ENCODE measurements at places on chromosomes 2 and 18.

DNA sequence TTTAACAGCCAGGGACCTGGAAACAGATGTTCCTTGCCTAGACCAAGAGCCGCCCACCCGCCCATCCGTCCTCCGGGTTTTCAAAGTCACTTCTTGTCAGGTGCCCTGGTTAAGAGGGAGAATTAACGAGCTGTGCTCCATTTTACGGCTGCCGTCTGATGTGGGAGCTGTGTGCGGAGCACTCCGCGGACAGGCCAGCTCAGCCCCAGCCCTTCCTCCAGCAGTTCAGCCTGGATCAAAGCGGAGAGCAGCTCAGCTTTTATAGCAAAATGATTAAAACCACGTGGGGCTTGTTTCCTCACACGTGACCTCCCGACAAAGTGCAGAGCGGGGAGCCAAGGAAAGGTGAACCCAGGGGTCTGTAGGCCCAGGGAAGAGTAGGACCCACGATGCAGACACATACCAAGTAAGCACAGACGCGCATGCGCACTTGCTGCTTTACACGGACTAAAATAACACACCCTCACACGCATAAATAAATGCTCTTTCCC, 46.1 kb upstream of the PKDCC start:
- DNase-seq, result no peak

GRCh38 chr18:57154191-57154830, 7.4 kb downstream of the BOD1L2 start:
- no peak for DNase-seq

- no peak for DNase-seq
Measured at GRCh38 chr2:176477336-176477735, 208.1 kb downstream of the MTX2 start.

DNA sequence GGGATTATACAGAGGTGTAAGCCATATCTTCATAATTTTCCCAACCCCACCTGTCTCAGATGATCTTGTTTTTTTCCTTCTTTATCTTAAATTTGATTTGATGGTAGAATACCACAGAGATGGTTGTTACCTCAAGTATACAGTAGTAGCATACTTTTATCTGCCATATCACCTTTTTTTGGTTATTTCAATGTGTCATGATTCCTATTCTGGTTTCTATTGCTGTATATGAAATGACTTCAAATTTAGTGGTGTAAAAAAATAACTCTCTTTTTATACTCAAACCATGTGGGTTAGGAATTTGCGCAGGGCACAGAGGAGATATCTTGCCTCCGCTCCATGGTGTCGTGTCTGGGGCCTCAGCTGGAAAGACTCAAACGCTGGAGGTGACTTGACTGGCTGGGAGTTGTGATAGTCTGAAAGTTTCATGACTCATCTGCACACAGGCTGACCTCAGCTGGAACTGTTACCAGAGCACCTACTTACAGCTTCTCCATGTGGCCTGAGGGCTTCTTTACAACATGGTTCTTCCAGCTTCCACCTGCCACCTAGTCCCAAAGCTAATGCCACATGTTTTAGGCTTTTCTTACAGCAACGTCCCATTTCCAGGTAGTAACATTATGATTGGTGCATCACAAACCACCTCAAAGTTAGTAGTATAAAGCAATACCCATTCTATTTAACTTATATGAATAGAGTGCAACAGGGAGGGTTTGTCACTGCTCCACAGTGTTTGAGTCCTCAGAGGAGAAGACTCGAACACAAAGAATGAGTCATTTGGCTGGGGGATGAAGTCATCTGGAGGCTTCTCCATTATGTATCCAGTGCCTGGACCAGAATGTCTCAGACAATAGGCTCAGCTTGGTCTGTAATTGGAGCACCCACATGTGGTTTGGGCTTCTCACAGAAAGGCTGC, 82.3 kb upstream of the XPO1 start:
- no peak for DNase-seq

DNA sequence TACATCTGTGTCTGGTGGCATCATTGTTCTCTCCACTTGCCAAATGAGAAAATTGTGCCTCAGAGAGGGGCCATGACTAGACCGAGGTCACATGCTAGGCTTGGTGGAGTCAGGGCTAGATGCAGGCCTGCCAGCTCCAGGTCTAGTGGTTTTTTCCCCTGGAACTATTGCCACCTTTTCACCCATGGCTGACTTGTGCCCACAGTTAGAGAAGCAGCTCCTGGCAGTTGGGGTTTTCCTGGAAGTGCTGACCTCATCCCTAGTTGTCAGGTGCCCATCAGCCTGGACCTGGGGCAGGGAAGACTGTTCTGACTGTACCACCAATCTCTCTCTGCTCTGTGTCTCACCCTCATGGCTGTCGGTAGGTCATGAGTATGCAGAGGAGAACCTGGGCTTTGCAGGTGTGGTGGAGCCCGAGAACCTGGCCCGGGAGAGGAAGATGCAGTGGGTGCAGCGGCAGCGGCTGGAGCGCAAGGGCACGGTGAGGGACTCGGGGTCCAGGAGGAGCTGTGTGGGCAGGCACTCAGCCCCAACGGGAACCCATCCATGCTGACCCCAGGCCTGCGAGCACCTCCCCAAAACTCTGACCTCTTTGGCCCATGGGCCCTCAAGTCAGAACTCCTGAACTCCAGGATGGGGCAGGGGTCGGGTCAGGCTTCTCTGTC, 12.4 kb upstream of the CATIP start:
- no peak for DNase-seq

GRCh38 chr18:78912336-78912735, 67.3 kb upstream of the SALL3 start:
- peak; percentile 4 for DNase-seq

DNA sequence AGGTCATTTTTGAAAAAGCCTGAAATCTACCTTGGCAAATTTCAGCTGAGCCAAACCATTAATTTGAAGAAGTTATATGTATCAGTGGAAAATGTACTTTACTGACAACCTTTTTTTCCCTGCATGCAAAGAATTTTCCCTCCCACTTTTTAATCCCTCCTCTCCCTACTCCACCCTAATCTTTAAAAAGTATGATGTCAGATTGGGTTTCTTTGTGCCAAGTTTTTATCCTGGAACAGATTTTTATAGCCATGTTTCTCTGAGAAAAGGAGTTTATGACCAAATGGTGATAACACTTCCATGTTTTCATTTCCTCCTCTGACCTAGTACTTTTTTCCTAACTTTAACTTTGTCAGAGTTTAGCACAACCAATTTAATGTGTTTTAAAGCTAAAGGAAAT, 250.3 kb upstream of the FOSL2 start:
- DNase-seq, result no peak

GRCh38 chr18:60134806-60135205, 235.0 kb downstream of the PMAIP1 start:
- no peak for DNase-seq

GRCh38 chr18:37710726-37711125, 145.1 kb upstream of the CELF4 start:
- no peak for DNase-seq

DNA sequence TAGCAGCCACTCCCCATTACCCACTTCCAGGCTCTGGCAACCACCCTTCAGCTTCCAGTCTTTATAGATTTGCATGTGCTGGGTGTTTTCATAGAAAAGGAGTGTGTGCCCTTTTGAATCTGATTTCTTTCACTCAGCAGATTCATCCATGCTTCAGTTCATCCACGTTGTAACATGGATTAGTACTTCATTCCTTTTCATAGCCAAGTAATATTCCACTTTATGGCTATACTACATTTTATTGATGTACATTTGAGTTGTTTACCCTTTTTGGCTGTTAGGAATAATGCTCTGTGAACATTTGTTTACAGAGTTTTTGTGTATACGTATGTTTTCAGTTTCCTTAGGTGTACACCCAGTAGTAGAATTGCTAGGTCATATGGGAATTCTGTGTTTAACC, 205.5 kb upstream of the RAB12 start:
- DNase-seq, result no peak

- DNase-seq, result no peak
Measured at GRCh38 chr2:239053801-239054503, 206.1 kb downstream of the TWIST2 start.

GRCh38 chr2:221896505-221897151, 324.5 kb upstream of the EPHA4 start:
- no peak for DNase-seq

DNA sequence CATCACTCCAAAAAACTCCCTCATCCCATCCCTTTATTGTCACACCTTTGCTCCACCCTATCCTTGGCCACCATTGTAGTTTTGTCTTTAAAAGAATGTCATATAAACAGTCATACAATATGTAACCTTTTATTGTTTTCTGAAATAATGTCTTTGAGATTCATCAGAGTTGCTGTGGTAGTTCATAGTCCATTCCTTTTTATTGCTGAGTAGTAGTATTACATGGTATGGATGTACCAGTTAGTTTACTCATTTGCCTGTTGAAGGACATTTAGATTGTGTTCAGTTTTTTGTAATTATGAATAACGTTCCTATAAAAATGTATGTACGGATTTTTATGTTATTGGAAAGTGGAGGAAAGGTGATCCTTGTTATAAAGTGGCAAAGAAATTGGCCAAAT, 171.8 kb upstream of the GCFC2 start:
- DNase-seq, result no peak

GRCh38 chr2:45232818-45233217, 223.6 kb upstream of the SIX2 start:
- no peak for DNase-seq

DNA sequence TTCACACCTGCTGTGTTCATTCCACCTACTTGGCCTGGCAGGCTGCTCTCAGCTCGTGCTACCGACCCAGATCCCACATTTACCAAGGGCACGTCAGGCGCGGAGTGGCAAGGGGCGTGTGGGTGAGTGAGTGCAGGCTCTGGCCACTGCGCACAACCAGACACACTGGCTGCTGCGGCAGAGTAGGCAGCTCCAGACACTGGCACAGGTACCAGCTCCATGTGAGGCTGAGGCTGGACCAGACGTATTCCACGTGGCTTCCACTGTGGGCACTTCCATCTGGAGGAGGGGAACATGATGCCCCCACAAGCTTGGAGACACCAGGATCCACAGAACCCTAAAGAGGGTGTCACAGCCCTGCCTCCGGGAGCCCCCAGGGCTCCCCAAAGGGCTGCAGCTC, 74.6 kb upstream of the ZNF804A start:
- DNase-seq, result no peak

GRCh38 chr2:214542866-214543265, 132.0 kb downstream of the VWC2L start:
- no peak for DNase-seq

DNA sequence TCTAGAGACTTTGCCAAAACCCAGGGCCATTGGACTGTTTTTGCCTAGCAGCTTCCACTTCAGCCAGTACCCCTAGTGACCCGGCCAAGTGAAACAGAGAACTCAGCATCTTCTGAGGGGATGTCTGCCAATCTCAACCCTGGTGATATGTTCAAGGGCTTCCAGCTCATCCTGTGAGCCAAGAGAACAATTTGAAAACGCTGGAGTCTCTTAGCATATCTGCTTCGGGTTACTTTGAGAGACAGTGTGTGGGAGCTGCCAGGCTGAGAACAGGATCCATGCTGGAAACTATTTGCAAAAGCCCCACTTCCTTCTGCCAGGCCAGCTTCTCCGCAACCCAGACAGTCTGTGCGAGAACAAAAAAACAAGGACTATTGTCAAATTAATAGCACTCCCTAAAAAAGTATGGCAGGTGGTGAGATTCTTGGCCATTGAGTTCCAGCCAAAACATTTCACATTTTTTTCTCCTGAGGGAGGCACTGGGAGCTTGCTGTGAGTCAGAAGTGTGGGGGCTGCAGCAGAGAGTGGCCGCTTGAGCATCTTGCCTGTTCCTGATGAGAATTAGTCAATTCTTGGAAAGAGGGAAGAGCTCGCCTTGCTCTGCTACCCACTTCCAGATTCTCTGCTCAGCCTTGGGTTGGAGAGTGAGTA, 395.6 kb upstream of the TRIB2 start:
- DNase-seq, result no peak

DNA sequence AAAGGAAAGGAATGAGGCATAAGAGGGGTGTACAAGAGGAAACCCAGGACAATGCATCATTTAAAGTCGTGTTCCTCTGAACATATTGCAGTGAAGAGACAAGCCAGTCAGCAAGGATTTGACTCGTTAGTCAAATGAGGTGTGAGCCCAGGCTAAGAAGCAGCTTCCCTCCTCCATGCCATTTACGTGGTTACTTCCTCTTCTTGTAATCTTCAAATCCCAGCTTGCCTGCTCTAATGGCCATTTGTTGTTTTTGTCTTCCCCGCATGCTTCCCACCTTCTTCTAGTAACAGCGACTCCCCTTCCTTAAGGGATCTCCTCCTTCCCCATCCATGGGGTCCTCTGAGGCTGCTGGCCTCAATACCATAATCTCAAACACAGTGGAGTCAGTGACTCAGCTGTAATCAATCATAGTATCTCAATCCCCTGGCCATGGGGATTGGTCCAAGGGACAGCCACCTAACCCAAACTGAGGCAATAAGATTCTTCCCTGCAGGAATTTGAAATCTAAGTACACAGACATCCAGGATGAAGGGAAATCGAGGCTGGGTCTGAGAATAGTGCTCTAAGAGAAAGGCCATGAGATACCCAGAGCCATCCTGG, 37.6 kb downstream of the SLC14A1 start:
- no peak for DNase-seq

DNA sequence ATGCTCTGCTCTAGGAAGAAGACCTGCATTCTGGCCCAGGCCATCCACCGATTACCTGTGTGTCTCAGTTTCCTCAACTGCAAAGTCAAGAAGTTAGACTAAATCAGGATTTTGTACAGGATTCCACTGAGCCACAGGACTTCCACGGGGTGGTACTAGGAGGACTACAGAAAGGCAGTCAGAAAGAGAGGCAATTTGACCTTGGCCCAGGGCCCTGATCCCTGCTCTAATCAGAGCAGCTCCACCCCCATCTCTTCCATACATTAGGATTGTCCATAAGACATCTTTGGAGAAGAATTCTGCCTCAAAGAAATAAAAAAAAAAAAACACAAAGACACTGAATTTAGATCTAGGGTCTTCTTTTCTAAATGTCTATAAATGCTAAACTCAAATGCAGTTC, 52.8 kb upstream of the TSPYL6 start:
- no peak for DNase-seq
